ENCODE measurements at places on chromosomes 6 and 20. TPM values are rescaled to one million over a fixed set of nuclear protein-coding genes. Genes with fewer than 3 reads are reported as not detected.

GRCh38 chr6:131257104-131257503 is 121.8 kb downstream of the AKAP7 start:
- no peaks in the 10 kb centered on the region for H3K4me1 ChIP-seq
- DNase-seq, result no peak
- H3K4me3 ChIP-seq, result no peak overlapping the region
- no peak overlapping the region for H3K27ac ChIP-seq
- H3K27me3 ChIP-seq, result no peaks in the 10 kb centered on the region

DNA sequence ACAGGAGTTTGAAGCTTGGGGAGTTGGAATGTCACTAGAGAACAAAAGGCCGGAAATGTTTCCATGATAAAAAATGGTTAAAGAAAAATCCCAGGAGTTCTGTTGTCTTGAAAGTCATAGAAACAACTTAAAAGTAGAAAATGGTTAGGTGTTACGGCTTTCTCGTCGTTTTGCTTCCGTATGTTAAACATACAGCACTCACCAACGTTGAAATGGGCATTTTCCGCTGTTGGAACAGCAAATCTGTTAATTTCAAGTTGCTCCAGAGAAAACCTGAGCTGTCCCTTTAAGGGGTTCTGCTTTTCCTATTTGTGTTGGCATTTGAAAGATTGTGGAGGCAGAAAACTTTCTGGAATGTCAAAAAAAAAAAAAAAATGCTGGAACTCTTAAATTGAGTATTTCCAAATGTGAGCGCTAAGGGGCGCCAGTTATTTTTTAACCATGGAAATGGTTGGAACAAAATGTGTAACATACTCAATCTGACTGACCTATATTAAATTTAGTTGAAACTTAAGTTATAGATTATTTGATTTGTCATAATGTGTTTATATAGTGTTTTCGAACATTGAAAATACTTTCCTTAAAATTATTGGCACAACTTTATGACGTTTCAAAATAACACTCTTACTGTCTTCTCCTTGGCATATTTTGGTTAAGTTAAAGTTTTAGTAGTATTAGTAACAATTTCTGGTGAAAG is 2.2 kb downstream of the QKI start:
- H3K27ac ChIP-seq, result peak overlapping the region; percentile 72
- no peaks in the 10 kb centered on the region for H3K36me3 ChIP-seq
- H3K4me1 ChIP-seq, result peaks cover 3% of the 10 kb centered on the region
- H3K4me3 ChIP-seq, result peak overlapping the region; percentile 79
- DNase-seq, result peak; percentile 11

- no peaks in the 10 kb centered on the region for H3K36me3 ChIP-seq
- DNase-seq, result peak; percentile 60
- H3K27me3 ChIP-seq, result no peaks in the 10 kb centered on the region
- H3K4me3 ChIP-seq, result no peak overlapping the region
Observed at GRCh38 chr20:52379723-52380336, 188.3 kb upstream of the ZFP64 start.

Gene KCNK5
- 0.30 TPM for total RNA-seq

DNA sequence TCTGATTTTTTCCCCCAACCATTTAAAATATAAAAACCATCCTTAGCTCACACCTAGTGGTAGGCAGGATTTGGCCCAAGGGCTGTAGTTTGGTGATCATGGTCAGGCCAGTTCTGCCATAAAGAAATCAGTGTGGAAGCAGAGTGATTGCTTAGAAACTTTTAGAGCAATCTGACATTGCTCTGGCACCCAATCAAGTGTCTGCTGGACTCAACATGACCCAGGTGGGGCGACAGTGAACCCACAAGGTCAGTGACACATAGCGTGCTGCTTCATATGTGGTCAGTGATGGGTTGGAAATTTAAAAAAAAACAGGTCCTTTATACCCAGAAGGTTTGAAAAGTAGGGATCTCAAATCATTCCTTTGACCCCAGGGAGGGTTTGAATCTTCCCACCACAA is 107.9 kb downstream of the BANF2 start:
- no peaks in the 10 kb centered on the region for H3K4me1 ChIP-seq
- no peak for DNase-seq
- H3K4me3 ChIP-seq, result no peak overlapping the region

DNA sequence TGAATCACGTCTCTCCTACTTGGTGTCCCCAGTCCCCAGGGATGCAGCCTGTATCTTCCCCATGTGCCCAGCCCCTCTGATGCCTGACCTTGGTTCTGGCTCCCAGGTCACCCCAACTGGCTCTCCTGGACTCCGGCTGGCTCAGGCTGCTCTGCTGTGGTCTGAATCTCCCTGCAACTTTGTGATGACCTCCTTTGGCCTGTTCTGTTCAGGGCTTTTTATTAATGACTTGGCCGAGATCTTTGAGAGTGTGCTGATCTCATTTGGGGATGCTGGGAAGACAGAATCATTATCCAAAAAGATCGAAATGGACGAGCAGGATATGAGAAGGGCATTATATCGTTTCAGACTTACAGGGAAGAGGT is 67.4 kb downstream of the IGF2R start:
- no peak for DNase-seq
- peaks cover 71% of the 10 kb centered on the region for H3K36me3 ChIP-seq
- no peak overlapping the region for H3K4me3 ChIP-seq
- no peaks in the 10 kb centered on the region for H3K27me3 ChIP-seq
- peaks cover 5% of the 10 kb centered on the region for H3K4me1 ChIP-seq

DNA sequence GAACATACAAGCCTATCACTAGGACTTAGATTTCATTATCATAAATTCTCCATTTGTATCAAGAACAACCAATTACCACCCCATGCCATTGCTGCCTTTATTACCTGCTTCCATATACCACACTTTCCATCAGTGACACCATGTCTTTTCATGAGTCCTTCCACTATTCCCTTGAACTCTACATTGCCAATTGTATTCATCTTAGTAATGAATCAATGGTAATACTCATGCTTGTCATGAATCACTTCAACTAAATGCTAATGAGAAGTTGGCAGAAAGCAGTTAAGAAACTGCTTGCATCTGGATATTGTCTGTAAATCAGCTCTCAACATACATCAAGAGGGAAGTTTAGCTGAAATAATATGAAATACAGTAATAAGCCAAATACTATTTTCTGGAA is 61.2 kb upstream of the RNF217 start:
- H3K27me3 ChIP-seq, result no peaks in the 10 kb centered on the region
- H3K4me1 ChIP-seq, result no peaks in the 10 kb centered on the region
- no peaks in the 10 kb centered on the region for H3K36me3 ChIP-seq

GRCh38 chr6:9405825-9406224 is 970.5 kb upstream of the SLC35B3 start:
- H3K36me3 ChIP-seq, result no peaks in the 10 kb centered on the region
- H3K27ac ChIP-seq, result no peak overlapping the region
- no peaks in the 10 kb centered on the region for H3K4me1 ChIP-seq
- no peak for DNase-seq

DNA sequence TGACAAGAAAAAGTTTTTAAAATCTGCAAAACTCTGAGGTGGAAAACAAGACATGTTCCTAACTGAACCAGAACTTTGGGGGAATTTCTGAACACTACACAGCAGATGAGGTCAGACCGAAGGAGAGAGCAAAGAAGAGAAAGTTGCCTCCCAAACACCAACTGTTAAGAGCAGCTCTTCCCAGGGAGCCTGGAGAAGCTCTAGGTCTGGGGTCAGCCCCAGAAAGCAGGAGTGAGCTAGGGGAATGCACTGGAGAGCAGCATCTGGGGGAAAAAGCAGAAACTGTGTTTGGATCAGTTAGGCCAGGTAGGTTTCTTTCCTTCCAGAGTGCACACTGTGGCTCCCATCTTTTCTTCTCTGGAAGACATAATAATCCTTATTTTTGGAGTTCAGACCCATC is 41.3 kb downstream of the FKBP5 start:
- no peak overlapping the region for H3K4me3 ChIP-seq
- no peaks in the 10 kb centered on the region for H3K27me3 ChIP-seq
- H3K27ac ChIP-seq, result no peak overlapping the region
- peaks cover 19% of the 10 kb centered on the region for H3K4me1 ChIP-seq

Gene ZNF184
- 21.1 TPM for total RNA-seq

- no peak for DNase-seq
- H3K27me3 ChIP-seq, result no peaks in the 10 kb centered on the region
- no peaks in the 10 kb centered on the region for H3K4me1 ChIP-seq
- H3K36me3 ChIP-seq, result no peaks in the 10 kb centered on the region
- no peak overlapping the region for H3K4me3 ChIP-seq
Observed at GRCh38 chr6:22017766-22018165, 279.1 kb downstream of the PRL start.

- DNase-seq, result no peak
- no peaks in the 10 kb centered on the region for H3K27me3 ChIP-seq
- H3K36me3 ChIP-seq, result no peaks in the 10 kb centered on the region
- H3K4me1 ChIP-seq, result no peaks in the 10 kb centered on the region
- no peak overlapping the region for H3K4me3 ChIP-seq
Observed at GRCh38 chr6:122678841-122679240, 68.6 kb downstream of the PKIB start.

DNA sequence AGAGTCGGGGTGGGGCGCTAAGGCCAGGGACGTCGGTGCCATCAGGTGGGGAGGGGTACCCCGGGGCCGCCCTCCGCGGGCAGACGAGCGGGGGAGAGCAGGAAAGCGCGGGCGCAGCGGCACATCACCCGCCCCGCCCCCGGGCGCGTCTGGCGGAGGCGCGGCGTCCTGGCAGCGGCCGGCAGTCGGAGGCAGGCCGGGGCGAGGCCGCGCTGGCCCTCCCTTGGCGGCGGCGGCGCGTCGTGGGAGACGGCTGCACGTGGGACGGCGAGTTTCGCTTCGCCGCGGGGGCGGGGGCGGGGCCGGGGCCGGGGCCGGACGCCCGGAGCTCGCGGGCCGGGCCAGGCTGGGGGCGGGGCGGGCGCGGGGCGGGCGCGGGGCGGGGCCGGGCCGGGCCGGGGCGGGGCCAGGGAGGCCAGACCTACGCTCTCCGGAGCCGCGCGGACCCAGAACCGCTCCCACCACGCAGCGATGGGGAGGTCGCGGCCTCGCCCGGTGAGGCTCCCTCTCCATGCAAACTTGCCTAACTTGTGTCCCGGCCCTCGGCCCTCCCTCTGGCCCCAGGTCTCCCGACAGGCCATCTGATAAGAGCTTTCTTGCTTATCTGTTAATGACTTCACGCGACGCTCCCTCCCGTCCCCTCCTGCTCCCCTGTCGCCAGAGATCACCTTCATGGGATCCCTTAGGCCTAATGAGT is 12.5 kb downstream of the ITPR3 start:
- H3K4me1 ChIP-seq, result peaks cover 56% of the 10 kb centered on the region
- peak overlapping the region; percentile 55 for H3K4me3 ChIP-seq
- no peak overlapping the region for H3K27ac ChIP-seq

GRCh38 chr6:165922309-165922794 is 245.3 kb downstream of the TBXT start:
- no peak overlapping the region for H3K4me3 ChIP-seq
- DNase-seq, result no peak
- H3K4me1 ChIP-seq, result no peaks in the 10 kb centered on the region
- no peaks in the 10 kb centered on the region for H3K36me3 ChIP-seq
- H3K27me3 ChIP-seq, result no peaks in the 10 kb centered on the region

GRCh38 chr6:80969439-80969838 is 783.0 kb downstream of the TENT5A start:
- no peaks in the 10 kb centered on the region for H3K4me1 ChIP-seq
- no peak overlapping the region for H3K27ac ChIP-seq
- no peak for DNase-seq
- H3K4me3 ChIP-seq, result no peak overlapping the region
- H3K27me3 ChIP-seq, result no peaks in the 10 kb centered on the region
